ENCODE measurements at places on chromosomes 2 and 18.
A peak's percentile ranks its signal among the peaks of the same experiment; 100 is the strongest.

DNA sequence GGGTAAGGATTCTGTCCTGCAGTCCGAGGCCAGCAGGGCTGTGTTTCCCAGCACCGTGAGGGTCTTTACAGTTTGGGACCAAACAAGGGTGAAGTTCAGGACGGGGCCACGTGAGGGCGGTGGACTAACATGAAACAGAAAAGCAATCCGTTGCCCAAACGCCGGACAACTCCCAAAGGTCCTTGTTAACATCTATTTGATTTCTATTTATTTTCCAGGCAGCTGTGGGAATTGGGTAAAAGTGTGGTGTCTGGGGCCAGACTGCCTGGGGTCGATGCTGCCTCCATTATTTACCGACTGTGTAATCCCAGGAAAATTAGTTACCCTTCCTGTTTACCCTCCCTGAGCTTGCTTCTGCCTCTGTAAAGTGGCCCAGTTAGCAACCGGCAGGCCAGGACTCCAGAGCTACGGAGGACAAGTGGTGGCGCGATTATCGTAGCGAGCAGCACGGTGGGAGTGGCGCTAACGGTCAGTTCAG is 66.3 kb upstream of the TCF7L1 start:
- DNase-seq, result peak; percentile 5

DNA sequence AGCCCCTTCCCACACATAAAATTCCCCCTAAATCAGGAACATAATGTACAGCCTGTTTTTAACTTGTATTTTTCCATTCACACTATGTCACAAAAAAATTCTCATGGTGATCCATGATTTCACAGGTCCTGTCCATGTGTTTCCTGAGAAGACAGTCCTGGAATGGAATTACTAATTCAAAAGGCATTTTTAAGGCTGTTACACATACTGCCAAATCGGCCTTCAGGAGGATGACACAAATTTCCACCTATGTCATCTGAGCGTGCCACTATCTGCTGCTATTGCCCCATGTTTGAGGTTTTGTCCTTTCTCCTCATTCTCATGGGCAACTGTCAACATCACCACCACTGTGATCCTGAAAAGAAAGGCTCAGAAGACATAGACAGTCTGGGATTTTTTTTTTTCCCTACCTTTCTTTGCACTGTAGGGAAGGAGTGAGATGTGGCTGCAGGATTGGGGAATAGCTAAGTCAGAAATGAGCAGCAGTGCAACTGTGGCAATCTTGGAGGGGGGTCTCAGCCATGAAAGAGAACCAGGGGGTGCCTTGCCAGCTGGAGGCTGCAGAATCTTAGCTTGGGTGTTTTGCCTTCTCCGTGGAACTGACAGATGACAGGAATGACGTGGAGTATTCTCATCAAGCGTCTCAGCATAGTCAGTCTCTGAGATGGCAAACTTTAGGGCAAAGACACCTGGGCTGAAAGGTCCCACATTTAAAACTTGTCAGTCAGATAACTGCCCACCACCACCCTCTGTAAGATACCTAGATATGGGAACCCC is 73.4 kb downstream of the MARCHF4 start:
- no peak for DNase-seq

- DNase-seq, result no peak
Observed at GRCh38 chr2:16386031-16386430, 279.6 kb downstream of the CYRIA start.

DNA sequence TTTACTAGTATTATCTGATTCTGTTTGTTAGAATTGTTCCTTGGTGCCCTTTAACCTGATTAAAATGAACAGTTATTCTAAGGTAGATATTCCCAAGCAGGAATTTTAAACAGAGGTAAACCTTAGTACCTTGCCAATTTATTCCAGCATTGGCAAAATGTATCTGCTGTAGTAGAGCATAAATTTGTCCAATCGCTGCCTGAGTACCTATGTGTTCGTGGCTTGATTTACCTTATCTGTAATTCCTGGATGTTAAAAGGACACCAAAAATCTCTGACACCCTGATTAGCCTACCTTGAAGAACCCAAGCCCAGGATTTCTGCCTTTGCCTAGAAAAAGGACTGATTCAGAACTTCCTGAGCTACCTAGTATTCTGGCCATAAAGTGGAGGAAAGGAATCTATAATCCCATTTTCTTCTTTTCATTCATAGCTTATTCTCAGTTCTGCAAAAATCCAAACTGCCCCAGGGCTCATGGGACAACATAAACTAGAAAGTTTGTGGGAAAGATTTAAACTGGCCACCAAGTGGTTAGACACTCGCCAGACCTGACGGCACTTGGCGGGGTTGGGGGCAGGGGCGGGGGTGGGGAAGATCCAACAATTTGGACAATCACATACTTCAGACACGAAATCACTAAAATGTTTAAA is 16.2 kb upstream of the ZCCHC2 start:
- DNase-seq, result no peak

GRCh38 chr2:219199470-219200211 is 6.9 kb upstream of the ZFAND2B start:
- DNase-seq, result no peak

- DNase-seq, result no peak
Observed at GRCh38 chr2:18593496-18593895, 4.1 kb upstream of the NT5C1B start.

GRCh38 chr2:19635951-19636510 is 265.8 kb downstream of the TTC32 start:
- no peak for DNase-seq

GRCh38 chr18:7645756-7646155 is 78.6 kb downstream of the PTPRM start:
- no peak for DNase-seq

GRCh38 chr18:45755934-45756333 is 32.0 kb downstream of the SLC14A1 start:
- DNase-seq, result no peak

DNA sequence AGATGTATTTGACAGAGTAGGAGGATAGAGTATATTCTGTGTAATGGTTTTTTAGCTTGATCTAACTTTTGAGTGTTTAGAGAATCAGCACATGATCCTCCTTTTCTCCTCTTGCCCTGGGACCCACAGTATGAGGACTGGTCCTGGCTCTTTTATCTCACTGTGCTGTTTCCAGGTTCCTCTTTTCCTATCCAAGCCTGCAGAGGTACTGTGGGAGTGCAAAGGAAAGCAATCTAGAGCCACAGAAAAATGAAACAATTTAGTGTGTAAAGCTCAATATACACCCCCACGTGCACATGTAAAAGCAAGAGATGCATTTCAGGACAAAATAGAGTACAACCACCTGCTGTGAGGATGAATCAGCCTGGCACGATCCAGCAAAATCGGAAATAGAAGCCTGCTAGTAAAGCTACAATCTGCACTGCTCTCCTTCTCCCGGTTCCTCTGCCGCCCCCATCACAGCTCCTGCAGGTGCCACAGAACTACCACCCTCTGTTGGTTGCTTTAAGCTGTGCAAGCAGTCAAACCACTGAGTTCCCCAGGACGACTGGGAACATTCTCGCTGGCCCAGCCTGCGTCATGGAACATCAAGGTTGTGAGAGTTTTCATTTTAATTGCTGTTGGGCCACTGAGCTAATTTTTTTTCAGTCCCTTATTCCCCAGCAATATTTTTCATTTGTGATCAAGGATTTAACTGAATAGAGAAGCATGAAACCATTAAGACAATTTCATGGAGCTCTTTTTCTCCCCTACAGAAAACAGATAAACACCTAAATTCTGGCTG is 47.8 kb upstream of the MAPRE3 start:
- DNase-seq, result no peak

DNA sequence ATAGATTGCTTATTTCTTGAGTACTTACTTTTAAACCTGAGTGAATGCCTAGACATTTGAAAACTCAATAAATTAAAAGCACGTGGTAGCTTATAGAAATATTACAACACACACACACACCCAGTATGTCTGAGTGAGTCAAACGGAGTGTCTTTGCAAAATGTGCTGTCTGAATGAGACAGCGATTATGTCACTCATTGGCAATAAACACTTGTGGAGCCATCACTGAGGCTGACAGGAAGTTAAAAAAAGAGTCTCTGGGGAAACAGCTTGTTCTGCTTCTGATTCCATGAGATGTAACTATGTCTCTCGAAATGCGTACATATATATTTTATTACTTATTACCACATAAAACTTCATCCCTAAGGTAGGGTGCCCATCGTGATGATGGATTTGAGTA is 22.3 kb upstream of the VPS4B start:
- no peak for DNase-seq

DNA sequence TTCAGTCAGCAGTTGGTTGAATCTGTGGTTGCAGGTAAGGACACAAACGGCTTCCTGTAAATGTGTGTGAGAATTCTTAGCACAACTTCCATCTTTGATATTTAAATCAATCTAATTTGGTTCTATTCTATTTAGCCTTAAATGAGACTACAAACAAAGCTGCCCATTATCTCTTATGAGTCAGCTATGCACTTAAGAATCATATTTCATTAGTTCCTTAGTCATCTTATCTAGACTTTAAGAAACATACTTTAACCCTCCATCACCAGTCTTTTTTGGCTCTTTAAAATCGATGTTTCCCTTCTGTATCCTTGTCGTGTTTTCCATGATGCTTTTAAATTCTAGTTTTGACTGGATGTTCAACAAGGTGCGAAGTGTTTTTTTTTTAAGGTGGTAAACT is 114.4 kb upstream of the TMEM200C start:
- no peak for DNase-seq

GRCh38 chr18:7394050-7394659 is 163.3 kb downstream of the LRRC30 start:
- no peak for DNase-seq
